ENCODE measurements at places on chromosomes 1 and 21.

DNA sequence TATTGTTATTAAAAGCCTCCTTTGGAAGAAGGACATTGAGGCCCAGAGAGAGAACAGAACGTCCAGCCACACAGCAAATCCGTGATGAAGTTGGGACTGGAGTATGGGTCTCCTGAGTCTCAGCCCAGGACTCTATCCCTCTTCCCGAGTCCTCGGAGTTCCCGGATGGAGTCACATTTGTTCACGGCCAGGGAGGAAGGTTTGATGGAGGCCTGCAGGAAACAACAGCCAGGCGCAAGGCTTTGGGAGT is 357 bp upstream of the TXLNA start:
- DNase-seq: no peak

DNA sequence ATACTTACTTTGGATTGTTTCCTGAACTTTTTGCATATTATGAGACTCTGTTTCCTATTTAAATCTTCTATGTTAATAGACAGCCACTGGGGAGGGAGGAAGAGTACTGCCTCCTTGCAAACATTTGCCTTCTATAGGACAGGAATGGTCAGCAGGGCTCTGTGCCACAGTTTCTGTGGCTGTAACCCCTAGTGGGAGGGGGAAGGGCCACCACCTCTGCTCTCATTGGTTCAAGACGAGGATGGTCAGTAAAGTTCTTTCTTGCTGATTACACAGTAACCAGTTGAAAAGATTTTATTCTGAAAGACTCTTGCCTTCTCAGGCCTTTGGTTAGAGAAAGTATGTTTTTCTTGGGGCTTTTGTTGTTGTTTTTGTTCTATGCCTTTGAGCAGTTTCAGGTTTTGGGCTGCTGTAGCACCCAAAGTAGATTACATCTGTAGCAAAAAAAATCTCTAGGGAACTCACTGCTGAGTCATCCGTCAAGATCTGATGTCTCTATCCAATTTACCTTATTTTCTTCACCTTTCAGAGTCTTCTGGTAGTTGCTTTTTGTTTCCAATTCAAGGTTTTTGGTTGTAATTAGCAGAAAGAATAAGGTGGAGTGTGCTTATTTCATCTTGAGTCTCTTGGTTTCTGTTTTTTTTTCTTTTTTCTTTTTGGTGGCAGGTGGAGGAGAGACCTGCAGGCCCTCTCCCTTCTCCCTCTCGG is 23.1 kb downstream of the SLC35A3 start:
- no peak for DNase-seq

- no peak for DNase-seq
Observed at GRCh38 chr21:41585199-41585994, 77.4 kb upstream of the TMPRSS2 start.

DNA sequence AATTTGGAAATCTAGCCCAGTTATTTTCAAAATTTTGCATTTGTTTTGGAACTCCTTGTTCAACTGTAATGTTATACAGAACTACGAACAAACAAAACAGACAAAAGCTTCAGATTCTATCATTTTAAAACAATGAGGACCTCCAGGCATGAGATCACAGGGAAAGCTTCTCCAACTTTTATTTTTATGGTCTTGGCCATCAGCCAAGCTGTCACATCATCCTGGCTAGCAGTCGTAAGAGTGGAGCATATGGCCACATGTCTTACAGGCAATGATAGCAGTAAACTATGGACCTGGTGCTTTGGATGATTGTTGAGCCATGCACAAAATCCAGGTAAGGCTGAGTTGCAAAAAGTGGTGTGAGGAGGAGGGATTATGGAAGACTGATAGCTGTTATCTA is 299.6 kb downstream of the LMX1A start:
- DNase-seq: no peak

- DNase-seq: no peak
Observed at GRCh38 chr1:41380979-41381691, 19.9 kb downstream of the FOXO6 start.

DNA sequence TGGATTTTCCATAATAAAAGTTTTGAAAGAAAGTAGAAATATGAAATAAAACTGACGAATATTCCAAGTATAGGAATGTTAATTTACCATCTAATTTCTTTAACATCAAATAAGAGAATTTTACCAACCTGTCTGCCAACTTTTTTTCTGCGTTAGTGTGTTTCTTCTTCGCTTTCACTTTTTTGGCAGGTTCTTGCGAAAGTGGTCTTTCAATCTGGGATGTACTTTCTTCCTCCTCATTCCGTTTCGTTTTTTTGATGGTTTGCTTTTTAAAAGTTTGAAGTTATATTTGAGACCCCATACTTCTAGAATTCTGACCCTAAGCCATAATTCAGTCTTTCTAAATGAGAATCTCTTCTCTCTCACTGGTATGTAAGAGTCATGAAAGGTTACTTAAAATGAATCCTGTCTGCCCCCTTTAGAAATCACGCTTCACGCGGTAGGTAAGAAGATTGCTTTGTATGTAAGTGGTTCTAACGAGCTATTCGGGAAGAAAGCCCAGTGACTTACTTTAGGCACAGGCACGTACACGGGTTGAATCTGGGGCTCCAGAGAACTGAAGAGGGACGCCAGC is 580 bp downstream of the RBM34 start:
- no peak for DNase-seq

- DNase-seq: no peak
Observed at GRCh38 chr1:36864182-36864822, 170.0 kb downstream of the GRIK3 start.

DNA sequence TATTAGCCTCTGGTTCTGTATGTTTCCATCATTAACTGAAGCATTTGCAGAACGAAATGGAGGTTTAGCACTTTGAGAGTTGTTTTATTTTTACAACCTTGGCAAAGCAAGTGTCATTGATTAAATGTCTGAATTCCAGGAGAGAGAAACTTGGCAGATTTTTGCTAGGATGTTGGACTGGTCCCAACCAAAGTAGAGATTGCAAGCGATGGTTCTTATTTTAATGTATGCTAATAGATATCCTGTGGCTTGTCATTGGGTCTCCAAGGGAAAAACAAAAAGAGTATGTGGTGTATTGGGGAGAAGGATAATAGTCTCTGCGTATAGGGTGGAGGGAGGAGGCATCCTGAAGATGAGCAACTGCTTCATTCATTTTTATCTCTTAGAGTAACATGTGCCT is 457.2 kb upstream of the RUNX1 start:
- no peak for DNase-seq

DNA sequence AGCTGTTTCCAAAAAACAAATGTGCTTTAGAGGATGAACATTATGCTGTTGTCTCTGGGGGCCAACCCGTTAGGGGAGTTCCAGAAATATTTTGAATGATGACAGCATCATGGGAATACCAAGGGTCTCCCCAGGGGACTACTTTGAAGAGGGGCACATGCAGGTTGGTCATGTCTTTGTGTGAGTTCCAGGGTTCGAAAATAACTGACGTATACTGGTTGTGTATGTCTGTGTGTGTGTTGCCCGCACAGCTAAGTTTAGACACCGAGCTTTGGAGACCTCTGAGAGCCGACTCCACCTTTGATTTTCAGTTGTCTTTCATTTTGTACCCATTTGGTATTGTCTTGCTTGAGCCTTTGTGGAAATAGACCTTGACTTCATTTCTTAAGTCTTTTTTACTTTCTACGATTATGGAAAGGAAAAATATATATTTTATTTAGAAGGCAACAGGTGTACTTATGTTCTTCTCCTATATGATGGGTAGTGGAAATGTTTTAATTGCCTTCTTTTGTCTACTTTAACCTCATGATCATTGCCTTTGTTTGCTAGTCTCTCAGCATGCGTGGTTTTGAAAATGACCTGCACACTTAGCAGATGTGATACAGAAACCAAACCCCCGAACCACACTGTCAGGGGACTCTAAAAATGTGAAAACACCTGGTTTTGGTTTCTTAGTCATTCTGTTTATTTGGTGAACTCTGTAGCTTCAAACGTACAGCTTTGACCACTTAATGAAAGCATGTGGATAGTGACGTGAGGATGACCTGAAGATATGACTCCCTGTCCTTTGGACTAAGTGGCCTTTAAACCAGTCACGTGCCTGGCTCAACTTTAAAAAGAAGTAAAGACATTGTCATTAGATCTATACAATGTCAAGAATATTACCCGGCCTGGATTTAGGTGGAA is 56.5 kb downstream of the GALNT2 start:
- no peak for DNase-seq

DNA sequence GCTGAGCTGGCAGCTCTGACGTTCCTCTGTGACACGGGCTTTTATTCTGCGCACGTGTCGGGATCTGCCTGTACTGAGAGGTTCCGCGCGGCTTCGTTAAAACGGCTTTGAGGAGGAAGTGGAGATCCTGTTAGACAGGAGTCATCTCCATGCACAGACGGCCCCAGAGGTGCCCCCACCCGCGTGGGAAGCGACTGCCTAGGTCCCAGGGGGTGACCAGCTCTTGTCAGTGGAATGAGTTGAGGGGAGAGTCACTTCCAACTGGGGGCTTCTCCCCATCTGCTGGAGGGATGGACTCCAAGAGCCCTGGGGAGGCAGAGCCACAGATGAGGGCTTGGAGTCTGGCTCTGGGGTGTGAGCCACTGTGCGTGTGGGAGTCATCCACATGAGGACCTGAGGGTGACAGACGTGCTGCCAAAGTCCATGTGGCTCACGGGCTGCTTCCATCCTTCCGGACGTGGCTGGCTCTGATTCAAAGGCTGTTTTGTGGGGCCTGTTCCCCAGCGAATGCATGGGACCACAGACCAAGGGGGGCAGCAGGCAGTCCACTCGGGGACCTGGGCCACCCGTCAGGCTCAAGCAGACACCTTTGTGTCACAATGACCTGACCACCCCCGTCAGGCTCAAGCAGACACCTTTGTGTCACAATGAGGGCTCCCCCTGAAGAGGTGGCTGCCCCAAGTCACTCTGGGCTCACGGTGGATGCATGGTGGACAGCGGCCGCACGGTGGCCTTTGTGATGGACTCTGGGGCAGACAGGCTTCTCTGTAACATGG is 26.8 kb downstream of the PTTG1IP start:
- DNase-seq: no peak

DNA sequence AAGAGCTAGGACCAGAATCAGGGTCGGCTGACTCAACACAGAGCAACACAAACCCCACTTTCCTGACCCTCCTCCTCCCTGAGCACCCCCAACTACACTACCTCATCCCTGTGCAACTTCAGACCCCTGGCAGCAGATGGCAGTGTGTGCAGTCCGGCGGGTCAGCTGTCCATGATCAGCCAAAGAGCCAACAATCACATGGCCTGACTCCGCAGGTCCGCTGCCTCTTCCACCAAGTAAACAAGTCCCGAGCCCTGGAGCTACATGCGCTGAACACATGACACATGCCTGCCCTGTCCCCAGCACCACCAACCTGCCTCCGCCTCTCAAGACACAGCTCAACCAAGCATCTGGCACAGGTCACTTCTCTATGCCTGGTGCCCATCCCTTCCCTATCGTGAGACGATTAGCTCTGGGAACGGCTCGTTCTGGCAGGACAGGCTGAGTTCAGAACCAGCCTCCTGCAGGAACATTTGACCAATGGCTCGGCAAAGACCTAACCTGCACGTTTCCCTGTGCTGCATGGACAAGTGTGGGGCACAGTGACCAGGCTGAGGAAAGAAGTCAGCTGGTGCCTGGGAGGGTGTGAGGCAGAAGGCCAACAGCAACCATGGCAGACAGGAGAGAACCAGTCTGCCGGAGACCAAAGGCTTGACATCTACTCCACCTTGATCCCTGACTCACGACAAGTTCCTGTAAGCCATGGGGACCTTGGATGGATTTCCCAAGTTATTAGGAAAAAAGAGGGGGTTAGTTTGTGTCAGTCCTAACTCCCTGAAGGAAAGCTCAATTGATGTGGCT is 60.3 kb downstream of the CD46 start:
- no peak for DNase-seq

All from 8988T (cell line).